ENCODE measurements at places on chromosomes 3 and 15.

DNA sequence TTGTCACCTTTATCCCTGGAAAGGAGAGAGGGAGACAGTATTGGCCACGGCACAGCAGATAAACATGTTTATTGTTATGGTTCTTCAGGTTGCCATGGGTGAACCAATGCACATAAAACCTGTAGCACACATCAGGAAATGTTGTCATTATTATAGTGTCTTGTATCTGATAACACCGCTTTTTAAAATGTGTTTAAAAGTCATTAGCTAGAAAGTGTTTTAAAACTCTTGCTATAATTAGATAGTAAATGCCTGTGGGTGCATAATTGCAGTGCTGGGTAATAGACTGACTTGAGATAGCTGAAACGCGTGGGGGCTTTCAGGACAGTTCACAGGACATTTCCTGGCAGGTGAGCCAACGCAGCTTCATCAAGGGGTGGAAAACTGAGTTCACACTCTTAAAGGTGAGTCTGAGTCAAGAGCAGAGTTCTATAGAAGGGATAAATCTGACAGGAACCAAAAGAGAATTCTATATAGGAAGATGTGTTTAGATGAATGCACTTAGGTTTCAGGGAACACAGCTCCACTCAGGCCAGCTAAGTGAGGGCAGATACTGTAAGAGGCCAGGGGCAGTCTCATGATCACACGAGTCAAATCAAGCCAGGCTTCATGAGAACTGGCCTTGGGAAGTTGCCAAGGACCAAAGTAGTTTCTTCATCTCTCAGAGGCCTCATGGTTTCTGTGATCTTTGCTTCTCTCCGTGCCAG is 35.6 kb upstream of the PPP4R2 start:
- DNase-seq: no peak

DNA sequence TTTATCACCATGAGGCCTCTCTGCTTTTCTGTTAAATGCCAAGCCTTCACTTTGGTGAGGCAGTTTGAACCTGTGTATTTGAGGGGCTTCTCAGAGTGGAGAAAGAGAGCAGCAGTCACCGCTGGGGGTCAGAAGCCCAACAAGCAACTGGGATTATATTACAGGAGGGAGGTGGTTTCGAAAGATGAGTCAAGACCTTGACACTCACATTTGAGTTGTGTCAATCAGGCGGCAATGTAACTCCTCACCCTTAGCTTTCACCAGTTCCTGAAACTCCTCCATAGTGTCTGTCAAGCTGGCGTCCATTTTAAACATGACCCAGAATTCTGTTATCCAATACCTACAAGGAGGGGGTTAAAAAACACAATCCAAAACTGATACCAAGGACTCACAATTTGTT is 46.5 kb downstream of the RASGRP1 start:
- no peak for DNase-seq

DNA sequence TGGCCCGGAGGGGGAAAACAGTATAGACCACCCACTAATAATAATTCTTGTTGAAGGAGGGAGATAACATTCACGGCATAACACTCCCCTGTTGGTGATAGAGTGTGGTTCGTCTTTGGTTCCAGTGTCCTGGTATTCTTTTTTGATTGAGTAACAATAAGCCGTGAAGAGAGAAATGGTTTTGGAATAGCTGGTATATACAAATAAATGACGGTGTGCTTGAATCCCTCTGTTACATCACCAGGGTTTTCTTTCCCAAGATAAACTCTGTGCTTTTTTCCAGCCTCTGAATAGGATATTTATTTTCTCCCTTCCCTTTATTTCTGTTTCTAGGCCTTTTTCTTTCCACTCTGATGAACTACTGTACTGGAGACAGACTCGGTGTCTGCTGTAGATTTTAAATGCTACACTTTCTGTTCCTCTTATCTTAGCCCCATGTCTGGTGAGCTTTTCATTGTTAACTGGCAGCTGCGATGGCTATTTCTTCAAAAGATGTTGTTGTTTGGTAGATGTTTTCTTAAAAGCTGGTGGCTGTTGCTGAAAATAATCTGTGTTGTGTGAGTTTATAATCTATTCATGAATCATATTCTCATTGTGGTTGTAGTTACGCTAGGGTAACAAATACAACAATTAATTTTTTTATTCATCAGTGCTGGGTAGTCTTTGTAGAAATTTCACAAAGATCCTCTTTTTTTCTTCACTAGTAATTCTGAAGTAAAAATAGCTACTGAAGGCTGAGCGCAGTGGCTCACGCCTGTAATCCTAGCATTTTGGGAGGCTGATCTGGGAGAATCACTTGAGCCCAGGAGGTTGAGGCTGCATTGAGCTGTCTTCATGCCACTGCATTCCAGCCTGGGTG is 15.5 kb upstream of the SCAANT1 start:
- DNase-seq: no peak

- no peak for DNase-seq
Observed at GRCh38 chr3:24310887-24311286, 183.8 kb downstream of the THRB start.

DNA sequence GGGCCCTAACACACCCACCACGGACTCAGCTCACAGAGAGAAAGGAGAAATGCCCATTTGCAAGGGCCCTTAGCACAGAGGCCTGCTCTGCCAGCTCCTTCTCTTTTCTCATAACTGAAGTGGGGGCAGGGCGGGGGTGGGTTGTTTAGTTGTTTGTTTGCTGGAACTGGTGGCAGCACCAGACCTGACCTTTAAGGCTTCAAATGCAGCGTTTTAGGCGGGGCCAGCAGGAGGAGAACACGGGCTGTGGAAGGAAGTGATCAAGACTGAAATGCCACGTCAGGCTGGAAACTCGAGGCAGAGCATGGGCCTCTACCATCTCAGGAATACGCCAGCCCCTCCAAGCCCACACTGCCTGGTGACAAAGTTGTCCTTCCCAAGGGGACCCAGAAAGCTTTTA is 9.3 kb downstream of the CACNA2D2 start:
- DNase-seq: no peak

DNA sequence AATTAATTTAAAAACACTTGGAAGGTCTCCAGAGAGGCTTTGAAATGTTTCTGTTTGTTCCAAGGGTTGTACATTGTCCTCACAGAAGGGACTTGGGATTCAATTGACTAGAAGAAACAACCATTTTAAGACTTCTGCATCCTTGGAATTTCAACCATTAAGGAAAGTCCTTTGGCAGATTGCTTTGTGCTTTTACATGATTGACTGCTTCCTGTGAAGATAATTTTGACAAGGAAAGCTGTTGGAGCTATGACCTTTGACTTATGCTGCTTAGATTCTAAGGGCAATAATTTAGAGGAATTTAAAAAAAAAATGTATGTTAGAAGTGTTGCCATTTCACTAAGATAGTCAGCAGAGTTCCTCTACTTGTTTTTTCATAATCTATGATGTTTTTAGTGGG is 483.9 kb upstream of the TBL1XR1 start:
- DNase-seq: no peak

GRCh38 chr15:68582864-68583263 is 4.1 kb downstream of the CORO2B start:
- DNase-seq: no peak

GRCh38 chr3:141949972-141950371 is 73.5 kb downstream of the ATP1B3 start:
- no peak for DNase-seq

GRCh38 chr15:47685141-47685870 is 32.0 kb upstream of the SEMA6D start:
- no peak for DNase-seq

DNA sequence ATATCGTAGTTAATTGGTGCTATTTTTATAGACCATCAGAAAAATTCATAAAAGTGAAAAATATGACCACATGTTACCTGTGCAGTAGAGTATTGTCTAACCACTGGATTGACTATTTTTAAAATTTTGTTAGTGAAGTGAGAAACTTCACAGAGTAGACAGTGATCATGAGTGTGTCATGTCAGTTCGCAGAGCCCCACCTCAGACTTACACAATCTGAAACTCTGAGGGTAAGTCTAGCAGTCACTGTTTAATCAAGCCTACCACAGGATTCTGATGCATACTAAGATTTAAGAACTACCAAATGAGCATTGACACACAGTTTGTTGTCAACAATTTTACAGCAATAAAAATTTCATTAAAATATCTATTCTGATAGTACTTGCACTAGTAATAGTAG is 552.9 kb upstream of the SUCLG2 start:
- DNase-seq: no peak

DNA sequence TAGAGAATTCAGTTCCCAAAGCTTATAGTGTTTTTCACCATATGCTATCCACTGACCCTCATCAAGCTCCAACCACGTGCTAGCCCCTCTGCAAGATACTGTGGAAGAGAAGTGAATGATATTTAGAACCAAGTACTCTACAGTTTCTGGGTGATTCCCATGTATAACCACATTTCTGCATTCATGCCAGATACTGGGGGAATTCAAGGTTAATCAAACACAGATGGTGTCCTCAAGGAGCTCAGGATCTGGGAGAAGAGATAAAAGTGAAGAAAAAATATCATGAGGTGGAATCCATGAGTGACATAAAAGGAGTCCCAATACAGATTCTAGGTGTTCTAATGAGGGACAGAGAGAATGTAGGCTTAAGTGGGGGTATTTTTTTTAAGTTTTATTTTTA is 195.8 kb downstream of the FHIT start:
- no peak for DNase-seq

- no peak for DNase-seq
Observed at GRCh38 chr3:193499136-193499770, 55.4 kb downstream of the ATP13A4 start.

DNA sequence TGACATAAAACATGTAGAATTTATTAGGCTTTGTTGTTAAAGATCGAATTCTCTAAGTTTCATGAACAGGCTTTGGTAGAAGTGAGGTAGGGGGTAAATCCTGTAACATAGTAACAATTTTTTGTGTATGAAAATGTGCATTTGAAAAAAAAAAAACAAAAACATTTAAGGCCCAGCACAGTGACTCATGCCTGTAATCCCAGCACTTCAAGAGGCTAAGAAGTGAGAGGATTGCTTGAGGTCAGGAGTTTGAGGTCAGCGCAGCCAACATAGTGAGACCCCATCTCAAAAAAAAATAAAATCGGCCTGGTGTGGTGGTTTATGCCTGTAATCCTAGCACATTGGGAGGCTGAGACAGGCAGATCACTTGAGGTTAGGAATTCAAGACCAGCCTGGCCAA is 26.8 kb upstream of the PPP4R2 start:
- no peak for DNase-seq

DNA sequence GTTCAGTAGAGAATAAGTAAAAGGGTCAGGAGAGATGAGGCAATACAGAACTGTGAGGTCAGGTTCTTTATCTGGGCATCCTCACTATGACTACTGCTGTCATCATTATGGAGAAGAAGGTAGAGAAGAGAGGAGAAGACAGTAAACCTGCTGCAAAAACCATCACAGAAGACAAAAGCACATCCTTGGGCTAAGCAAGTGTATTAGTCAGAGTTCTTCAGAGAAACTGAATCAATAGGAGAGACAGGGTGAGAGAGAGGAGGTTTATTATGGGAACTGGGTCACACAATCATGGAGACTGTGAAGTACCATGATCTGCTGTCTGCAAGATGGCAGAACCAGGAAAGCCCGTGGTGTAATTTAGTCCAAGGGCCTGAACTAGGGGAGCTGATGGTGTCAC is 9.5 kb upstream of the ABHD17C start:
- no peak for DNase-seq

GRCh38 chr3:170488802-170489201 is 70.1 kb downstream of the CLDN11 start:
- DNase-seq: no peak

GRCh38 chr15:49460411-49460941 is 37.4 kb downstream of the FGF7 start:
- no peak for DNase-seq

DNA sequence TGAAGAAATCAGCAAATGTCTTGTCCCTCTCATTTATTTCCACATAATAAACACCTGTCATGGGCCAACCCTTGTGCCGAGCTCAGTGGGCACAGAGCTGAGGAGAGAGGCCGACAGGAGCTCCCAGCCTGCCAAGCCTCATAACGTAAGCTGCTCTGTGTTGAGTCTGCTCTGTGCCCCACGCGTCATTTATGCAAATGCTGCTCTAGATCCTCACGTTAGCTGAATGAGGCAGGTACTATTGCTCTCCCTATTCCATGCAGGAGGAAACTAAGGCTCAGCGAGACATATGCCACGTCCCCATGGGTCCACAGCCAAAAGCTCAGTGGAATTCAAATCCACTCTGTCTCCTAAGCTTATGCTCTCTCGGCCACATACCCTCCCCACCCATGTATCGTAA is 41.5 kb downstream of the EFCAB12 start:
- DNase-seq: no peak

DNA sequence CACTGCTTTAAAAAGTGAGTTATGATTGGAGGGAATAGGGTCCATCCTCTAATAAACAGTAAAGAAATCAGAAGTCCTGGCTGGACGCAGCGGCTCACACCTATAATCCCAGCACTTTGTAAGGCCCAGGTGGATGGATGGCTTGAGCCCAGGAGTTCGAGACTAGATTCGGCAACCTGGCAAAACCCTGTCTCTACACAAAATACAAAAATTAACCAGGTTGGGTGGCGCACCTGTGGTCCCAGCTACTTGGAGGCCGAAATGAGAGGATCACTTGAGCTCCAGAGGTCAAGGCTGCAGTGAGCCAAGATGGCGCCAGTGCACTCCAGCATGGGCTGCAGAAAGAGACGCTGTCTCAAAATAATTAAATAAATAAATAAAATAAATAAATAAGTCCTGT is 171.2 kb downstream of the POTEB3 start:
- no peak for DNase-seq

DNA sequence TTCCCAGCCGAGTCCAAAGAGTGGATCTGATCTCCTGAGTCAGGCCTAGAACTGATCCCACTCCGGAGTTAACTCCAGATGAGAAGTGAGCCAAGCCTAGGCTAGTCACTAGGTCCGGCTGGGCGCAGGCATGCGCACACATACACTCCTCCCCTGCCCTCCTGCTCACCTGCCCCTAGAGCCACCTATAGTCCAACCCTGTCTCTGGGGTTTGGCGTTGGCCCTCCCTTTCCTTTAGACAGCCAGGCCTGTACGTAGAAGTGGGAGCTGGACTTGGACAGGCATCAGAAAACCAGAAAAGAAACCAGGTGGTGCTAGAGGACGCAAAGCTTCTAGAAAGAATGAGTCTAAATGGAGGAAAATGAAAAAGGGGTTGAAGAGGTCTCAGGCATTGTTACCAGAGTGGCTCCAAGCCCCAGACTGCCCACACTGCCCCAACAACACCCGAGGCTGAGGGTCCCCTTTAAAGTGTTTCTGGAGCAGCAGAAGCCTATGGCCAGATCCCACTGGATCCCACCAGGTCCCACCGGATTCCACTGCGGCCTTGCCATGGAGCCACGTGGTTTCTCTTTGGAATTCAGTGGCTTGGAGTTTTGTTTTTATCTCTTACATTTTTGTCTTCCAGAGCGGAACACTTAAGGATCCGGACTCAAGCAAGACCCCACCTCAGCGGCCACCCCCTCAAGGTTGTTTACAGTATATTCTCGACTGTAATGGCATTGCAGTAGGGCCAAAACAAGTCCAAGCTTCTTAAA is 24.2 kb upstream of the TIMP4 start:
- no peak for DNase-seq

- no peak for DNase-seq
Observed at GRCh38 chr15:83643201-83643600, 10.7 kb upstream of the ADAMTSL3 start.

GRCh38 chr3:10911350-10912002 is 81.1 kb upstream of the SLC6A1 start:
- DNase-seq: no peak

- no peak for DNase-seq
Observed at GRCh38 chr3:29267226-29267625, 13.6 kb upstream of the RBMS3 start.

GRCh38 chr3:161890147-161890625 is 393.6 kb downstream of the OTOL1 start:
- no peak for DNase-seq

GRCh38 chr3:169575381-169575780 is 88.1 kb downstream of the MECOM start:
- no peak for DNase-seq

- DNase-seq: no peak
Observed at GRCh38 chr3:180175572-180175971, 138.8 kb upstream of the PEX5L start.

All from stimulated activated CD4-positive, alpha-beta T cell treated with anti-CD3 and anti-CD28 coated beads, TNF-alpha, amount 100 ng/mL, for 1 hour (primary cell).